Skin of body (tissue), 3 donors: ENCODE measurements at places on chromosomes 2 and 18. TPM values are rescaled to one million over a fixed set of nuclear protein-coding genes. Genes with fewer than 3 reads are reported as not detected.

DNA sequence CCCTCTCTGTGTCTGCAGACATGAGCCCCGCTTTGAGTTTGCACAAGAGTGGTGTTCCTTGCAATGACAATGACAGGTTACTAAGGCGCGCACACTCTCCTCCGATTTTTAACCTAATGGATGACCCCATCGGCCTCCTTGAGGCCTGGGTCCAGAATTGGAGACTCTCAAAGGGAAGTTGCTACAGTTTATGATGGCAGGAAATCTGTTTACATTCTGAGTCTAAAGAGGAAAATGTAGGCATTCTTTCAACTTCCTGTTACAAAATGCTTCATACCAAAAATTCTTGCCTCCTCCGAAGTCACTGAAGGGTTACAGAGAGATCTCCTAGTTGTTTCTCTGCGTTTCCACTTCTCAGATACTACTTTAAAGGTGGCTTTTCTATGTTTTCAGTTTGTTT is 225.3 kb upstream of the AGAP1 start:
- no peak for DNase-seq

- no peak for DNase-seq
Measured at GRCh38 chr2:172429301-172429968, 2.0 kb downstream of the ITGA6 start.

DNA sequence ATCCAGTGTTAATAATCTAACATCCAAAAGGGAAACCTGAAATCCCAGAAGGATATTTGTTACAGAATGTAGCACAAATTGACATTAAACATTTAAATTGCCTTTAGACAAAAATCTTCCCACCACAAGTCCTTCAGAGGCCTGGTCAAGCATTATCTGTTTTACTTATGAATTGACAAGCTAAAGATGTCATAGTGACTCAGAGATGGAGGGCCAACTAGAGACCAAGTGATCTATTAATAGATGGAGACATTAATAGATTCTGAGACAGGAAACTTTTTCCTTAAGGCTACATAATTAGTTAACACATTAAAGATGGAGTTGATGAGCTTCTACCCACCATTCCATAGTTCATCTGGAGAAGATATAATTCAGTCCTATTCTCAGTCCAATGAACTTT is 526.2 kb downstream of the IRS1 start:
- no peak for DNase-seq

GRCh38 chr2:159728629-159729028 is 16.3 kb downstream of the MARCHF7 start:
- DNase-seq: no peak

Gene ABCB11
- 0.79 TPM for total RNA-seq

Gene PIEZO2
- 51.0 TPM for total RNA-seq

Gene CPO
- total RNA-seq: 0.89 TPM

Gene ADGRF3
- total RNA-seq: not detected

Gene MYL1
- total RNA-seq: 926 TPM
